ENCODE measurements at places on chromosomes 5 and 9.

GRCh38 chr5:36619012-36619635 is 12.7 kb downstream of the SLC1A3 start:
- no peak for DNase-seq

GRCh38 chr5:149423794-149424268 is 44.7 kb upstream of the IL17B start:
- no peak for DNase-seq

DNA sequence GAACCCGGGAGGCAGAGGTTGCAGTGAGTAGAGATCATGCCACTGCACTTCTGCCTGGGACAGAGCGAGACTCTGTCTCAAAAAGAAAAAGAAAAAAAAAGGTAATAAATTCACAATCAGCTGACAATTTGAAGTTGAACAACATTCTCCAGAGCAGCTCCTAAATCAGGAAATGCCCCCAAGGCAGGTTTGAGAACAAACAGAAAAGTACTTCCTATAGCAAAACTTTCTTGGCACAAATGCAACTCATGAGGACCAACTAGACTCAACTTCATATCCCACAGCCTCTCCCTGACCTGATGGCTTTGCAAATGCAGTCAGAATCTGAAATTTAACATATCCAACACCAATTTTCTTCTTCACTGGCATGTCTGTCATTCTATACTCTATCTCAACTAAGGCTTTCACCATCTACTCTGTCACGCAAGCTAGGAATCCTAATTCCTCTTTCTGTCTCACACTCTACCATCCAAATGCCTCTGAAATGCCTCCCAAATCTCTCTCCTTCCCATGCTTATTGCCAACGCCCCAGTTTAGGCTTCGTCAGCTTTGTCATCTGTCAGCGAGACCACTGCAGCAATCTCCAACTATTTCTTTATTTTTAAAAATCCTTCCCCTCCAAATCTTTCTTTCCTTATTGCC is 113.3 kb downstream of the MAPKAP1 start:
- DNase-seq, result no peak

- DNase-seq, result no peak
These were observed 1216.2 kb downstream of the MAT2B start for GRCh38 chr5:164721656-164722055.

- no peak for DNase-seq
These were observed 256.3 kb downstream of the NFIB start for GRCh38 chr9:14057368-14058324.

- no peak for DNase-seq
These were observed 98.8 kb upstream of the NFIL3 start for GRCh38 chr9:91522481-91522880.

DNA sequence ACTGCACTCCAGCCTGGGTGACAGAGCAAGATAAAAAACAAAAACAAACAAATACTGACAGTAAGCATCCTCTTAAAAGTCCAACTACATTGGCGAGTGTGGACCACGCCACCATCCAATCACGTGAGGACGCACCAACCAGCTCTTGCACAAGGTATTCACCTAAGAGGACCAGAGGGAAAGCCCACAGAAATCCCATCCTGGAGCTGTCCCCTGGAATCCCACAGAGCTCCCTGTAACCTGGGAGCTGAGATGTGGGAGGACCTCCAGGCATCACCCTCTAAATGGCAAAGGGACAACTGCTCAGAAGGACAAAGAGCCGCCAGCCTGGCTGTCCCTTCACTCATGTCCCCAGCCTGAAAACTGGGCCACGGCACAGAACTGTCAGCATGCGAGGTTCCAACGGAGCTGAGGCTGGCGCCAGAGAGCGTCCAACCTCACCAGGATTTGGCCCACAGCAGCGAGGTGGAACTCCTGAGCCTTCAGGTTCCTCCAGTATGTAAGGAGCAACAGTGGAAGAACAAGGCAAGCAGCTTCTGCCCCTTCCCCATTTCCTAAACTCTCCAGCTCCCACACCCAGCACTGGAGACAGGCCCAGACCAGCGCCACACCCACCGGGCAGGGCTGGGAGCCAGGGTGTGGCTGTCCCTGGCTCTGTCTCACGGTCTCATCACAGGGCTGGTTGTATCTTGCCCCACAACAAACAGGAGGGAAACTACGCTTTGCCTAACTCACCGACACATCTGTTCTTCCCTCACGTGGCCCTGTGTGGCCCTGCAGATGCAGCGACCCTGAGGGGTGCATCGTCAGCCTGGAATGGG is 15.2 kb downstream of the IPPK start:
- DNase-seq, result no peak

- DNase-seq, result no peak
These were observed 56.5 kb upstream of the NKD2 start for GRCh38 chr5:951940-952596.

DNA sequence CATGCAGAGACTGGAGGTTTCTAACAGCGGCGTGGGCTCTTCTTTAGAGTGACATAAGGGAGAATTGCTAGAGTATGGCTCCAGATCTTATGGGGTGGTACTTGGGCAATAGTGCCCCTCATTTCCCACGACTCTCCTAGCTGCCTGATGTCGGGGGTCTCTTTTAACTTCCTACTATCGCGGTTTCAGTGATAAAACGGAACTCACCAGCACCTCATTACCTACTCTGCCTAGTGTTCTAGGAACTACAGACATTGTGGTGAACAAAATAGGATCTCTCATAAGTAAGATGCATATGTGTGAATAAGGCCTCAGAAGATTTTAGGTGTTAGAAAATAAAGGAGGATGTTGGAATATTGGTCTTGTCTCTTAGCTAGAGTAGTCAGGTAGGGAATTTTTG is 1.1 kb downstream of the ICE1 start:
- DNase-seq, result no peak

DNA sequence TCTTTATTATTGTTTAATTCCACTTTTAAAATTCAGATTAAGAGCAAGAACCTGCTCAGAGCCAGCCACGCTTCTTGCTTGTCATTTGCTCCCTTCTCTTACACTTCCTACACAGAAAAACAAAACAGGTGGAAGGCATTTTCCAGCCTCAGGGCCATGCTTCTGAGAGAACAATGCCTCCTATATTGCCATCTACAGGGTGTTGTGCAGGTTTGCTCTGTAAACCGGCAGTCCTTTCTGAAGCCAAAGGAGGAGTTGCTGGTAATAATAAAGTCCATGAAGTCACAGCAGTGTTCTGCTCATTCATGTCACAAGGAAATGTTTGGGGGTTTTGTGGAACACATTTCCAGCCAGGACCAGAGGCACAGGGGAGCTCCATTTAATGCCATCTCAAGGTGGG is 16.1 kb upstream of the PRLR start:
- DNase-seq, result no peak

GRCh38 chr9:107732781-107733522 is 243.4 kb upstream of the KLF4 start:
- no peak for DNase-seq

DNA sequence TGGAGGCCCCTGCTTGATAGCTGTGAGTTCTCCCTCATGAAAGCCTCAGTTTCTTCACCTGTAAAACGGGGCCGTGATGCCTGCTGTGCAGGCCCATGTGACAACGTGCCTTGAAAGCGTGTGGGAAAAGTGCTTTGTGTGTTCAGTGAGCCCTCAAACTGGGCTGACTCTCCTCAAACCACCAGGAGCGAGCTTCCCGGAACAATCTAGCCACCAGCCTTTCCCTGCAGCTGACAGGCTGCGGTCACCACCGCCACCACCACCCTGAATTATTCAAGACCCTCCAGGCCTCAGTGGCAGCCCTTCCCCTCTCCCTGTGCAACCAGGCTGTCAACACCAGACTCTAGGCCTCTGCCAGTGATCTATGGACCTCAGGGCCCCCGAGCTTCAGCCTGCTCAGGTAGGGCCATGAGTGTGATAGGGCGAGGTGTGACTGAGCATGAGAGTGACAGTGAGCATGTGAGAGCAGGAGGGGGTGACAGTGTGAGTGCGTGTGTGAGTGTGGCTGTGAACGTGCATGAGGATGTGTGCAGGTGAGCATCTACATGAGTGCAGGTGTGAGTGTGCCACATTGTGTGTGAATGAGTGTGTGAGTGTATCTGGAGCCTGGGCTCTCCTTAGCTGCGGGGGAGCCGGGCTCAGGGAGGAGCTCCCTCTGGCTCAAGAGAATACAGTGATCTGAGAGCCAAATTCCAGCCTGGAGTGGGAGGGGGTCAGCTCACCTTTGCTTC is 53.3 kb upstream of the PSD2 start:
- DNase-seq, result no peak

GRCh38 chr5:75055727-75056144 is 3.4 kb upstream of the GCNT4 start:
- no peak for DNase-seq

DNA sequence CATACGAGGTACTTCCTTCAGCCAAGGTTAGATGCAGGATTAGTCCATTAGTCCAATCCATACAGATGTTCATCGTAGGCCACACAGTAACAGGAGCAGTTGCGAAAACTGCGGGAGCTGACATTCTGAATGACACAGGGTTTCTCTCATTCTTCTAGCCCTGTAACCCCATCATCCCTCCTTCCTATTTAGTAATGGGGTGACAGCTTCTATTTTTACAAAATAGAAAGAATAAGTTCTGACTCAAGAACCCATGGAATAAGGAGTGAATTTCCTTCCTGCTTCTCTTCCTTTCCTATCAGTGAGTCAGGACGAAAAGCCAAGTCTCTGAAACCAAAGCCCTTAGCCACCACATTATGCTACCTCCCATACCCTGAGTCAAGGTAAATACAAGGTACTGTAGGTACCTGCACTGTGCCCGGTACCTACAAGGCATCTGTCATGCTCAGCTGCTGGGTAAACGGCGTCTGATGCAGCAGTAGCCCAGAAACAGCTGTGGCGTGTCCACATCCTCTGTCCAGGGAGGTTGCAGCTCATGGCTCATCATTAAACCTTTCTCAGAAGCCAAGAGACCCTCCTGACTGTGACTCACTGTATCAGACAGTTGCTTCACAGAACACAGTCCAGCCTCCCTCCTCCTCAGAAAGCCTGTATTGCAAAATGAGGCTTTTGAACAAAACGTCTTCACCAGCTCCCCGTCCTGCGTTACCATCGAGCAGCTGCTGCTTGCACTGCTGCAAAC is 84.2 kb downstream of the ESM1 start:
- no peak for DNase-seq

GRCh38 chr5:173825215-173825865 is 62.8 kb upstream of the CPEB4 start:
- DNase-seq, result no peak

- peak; percentile 17 for DNase-seq
These were observed 363.4 kb upstream of the SLC30A5 start for GRCh38 chr5:68730220-68730978.

DNA sequence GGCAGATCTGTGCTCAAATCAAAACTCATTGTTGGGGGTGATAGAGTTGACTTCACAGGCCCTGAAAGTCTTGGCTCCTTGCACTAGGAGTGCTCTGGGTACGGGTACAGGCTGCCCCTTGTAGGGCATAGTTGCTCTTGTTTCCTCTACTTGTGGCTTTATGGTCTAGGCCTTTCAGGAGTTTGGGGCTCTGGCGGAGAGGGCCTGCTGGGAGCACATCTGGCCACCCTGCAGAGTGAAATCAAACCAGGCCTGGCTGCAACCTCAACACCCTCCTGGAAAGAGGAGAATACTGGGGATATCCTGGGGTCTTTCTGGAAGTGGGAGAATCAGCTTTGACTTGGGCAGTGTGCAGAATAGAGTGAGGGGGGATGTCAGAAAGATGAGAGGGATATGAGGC is 1.5 kb downstream of the TGFBI start:
- DNase-seq, result no peak

DNA sequence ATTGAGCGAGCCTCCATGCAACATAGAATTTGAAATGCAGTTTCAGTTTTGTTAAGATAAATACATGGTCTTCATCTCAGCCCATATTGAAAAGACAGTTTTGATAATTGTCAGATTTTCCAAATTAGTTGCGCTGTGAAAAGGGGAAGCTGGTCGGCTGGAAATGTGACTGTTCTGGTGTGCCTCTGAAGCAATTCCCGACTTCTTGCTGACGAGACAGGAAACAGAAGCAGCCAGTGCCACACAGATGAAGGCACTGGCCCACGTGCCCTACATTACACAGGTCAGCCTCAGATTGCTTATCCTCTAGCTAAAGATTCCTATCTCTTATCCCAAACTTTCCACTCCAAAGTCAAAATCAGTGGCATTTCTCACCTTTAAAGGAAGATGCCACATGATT is 214.1 kb upstream of the TLE4 start:
- peak; percentile 32 for DNase-seq

- DNase-seq, result no peak
These were observed 30.3 kb upstream of the IL17B start for GRCh38 chr5:149409268-149409948.

DNA sequence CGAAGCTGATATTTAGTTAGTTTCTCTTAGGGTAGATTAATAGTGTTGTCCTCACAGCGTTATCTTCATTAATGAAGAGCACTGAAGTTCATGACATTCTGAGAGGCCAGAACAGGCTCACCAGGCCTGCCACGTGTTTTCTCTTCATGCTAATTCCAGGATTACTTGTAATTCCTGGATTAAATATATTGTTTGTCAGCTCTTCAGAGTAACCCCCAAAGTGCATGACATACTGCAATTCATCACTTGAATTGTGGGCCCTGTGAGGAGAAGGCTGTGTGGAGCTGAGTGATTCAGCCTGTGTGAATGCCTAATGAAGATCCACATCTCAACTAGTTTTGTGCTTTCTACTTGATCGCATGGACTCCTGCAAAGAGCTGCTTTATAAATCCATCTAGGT is 401.0 kb upstream of the ADAMTSL1 start:
- DNase-seq, result no peak

DNA sequence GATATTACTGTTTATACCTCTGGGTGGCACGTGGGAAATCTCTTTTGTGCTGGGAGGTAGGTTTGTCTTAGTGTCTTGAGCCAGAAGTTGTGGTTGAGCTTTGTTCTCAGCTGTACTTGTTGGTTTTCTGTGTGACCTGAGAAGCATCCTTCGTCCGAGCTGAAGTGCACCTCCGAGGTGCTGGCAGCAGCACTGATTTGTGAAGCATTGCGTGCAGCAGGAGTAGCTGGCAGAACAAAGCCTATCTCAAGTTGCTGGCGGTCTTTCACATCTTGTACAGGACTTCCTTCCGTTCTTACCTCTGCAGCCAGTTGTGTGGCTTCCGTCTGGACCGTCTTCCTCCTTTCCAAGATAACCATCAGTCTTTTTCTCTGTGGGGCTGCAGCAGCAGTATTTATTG is 4.3 kb downstream of the PRRC2B start:
- peak; percentile 82 for DNase-seq

Data from CD4-positive, alpha-beta T cell treated with Interleukin-4 for 1 hour (primary cell).